ENCODE measurements at places on chromosomes 7 and 10.
A peak's percentile ranks its signal among the peaks of the same experiment; 100 is the strongest.

- DNase-seq: no peak
Measured at GRCh38 chr7:17460665-17461064, 162.2 kb downstream of the AHR start.

- no peak for DNase-seq
Measured at GRCh38 chr7:127154101-127154500, 98.6 kb downstream of the GRM8 start.

GRCh38 chr10:23538968-23539367 is 100.1 kb downstream of the OTUD1 start:
- no peak for DNase-seq

GRCh38 chr10:96764425-96765060 is 44.2 kb upstream of the PIK3AP1 start:
- no peak for DNase-seq

GRCh38 chr7:132472463-132473120 is 103.7 kb downstream of the PLXNA4 start:
- DNase-seq: peak; percentile 8

DNA sequence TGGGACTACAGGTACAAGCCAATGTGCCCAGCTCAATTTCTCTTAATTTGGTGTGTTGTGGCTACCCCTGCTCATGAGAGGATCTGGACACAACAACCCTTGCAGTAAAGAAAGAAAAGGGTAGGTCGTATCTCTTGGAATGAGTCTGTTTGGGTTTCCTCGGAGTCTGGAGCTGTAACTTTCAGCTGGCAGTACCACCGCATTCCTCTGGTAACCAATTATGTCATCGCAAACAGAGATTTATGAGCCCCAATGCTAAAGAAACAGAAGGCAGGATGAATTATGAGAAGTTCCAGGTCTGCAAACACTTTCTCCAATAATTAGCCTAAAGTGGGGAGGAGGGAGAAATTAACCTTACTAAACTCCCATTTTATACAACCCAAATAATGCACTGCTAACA is 186.6 kb upstream of the NRP1 start:
- no peak for DNase-seq

GRCh38 chr7:50710441-50711154 is 72.1 kb downstream of the GRB10 start:
- no peak for DNase-seq

GRCh38 chr10:125772112-125772863 is 3.3 kb downstream of the MMP21 start:
- DNase-seq: no peak

GRCh38 chr7:106177738-106178592 is 65.9 kb upstream of the SYPL1 start:
- DNase-seq: no peak

- DNase-seq: no peak
Measured at GRCh38 chr7:45416846-45417245, 157.3 kb upstream of the ADCY1 start.

DNA sequence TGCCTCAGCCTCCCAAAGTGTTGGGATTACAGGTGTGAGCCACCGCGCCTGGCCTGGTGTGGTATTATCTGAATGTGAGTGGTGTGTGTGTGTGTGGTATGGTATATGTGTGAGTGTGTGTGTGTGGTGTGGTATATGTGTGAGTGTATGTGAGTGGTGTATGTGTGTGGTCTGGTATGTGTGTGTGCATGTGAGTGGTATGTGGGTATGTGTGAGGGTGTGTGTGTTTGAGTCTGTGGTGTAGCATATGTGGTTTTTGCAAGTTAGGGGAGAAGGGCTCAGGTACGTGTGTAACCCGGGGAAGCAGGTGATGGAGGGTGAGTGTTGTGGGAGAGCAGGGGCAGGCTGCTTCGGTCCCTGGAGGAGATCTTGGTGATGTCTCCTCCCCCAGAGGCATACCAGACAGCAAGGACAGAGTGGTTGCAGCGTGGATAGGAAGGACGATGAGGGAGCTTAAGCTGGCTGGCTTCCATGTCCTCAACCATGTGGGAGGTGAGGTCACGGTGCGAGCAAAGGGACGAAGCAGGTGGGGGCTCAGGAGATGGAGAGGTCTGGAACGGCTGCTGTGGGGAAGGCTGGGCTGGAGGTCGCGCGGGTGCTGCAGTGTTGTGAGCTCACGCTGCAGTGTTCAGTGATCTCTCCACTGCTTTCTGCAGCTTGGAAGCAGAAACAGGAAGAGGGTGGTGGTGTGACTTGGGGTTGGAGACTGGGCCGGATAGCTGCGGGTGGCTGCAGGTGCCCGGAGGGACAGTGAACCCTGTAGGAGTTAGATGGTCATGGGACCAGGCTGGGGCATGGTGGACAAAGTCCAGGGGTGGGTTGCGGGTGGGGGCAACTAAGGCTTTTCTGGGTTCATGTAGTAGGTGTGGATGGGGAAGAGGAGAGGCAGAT is 5.0 kb downstream of the ZYX start:
- DNase-seq: no peak

- DNase-seq: no peak
Measured at GRCh38 chr7:28957064-28957750, 923 bp downstream of the TRIL start.

DNA sequence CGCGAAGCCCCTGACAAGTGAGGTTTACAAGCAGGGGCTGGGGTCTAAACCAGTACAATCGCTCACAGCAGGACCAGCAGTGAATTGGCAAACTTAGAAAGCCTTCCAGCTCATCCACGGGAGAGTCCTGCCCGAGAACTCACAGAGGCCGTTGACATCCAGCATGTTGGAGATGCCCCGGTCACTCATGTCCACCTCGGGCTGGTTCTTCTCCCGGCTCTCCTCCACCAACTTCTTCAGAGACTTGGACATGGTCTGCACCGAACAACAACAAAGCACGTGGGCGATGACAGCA is 447 bp downstream of the RSU1 start:
- DNase-seq: no peak

- DNase-seq: no peak
Measured at GRCh38 chr10:11153766-11154165, 136.1 kb downstream of the CELF2 start.

- no peak for DNase-seq
Measured at GRCh38 chr7:124059375-124059774, 26.5 kb upstream of the TMEM229A start.

GRCh38 chr7:131300078-131300477 is 27.6 kb upstream of the MKLN1 start:
- no peak for DNase-seq

DNA sequence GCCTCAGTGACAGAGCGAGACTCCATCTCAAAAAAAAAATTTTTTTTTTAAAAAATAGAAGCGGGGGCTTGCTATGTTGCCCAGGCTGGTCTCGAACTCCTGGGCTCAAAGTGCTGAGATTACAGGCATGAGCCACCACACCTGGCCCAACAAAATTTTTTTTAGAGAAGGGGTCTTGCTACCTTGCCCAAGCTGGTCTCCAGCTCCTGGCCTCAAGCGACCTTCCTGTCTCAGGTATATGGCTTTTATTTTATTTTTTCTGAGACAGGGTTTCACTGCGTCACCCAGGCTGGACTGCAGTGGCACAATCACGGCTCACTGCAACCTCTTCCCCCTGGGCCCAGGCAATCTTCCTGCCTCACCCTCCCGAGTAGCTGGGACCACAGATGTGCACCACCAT is 1.6 kb upstream of the ABHD11 start:
- DNase-seq: no peak

DNA sequence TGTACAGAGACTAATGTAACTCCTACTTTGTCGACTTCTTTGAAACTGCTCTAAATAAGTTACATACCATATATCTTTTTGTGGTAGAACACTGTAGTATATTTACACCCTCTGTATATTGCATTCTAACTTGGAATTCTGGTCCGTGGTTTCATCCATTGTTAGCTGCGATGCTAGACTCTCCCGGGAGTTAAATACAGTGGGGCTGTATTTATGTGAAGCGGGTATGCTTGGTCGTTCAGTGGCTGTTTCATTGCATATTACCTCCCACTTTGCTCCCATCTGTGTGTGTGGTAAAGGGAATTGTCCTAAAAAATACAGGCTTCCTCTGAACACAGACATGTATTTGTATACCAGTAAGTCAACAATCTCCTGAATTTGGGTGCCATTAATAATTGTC is 231.1 kb downstream of the SLC25A13 start:
- no peak for DNase-seq

DNA sequence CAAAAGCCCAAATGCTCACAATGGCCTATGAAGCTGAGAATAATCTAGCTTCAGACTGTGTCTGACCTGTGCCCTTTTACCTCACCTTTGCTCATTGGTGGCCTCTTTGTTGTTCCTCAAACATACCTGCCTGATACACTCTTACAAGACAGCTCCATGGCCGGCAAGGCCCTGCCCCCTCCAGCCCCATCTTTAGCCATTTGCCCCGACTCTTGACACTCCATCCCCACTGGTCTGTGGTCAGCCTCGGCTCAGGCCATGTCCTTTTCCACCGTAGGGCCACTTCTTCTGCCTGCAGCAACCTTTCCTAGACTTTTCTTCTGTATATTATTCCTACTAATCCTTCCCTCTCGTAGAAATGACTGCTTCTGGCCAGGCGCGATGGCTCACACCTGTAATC is 265.2 kb downstream of the RPS24 start:
- DNase-seq: no peak

- no peak for DNase-seq
Measured at GRCh38 chr7:106864298-106865081, 592 bp upstream of the PIK3CG start.

- DNase-seq: peak; percentile 58
Measured at GRCh38 chr7:7157887-7158271, 24.5 kb upstream of the C1GALT1 start.

GRCh38 chr10:22630234-22631174 is 83.9 kb downstream of the PIP4K2A start:
- peak; percentile 68 for DNase-seq

DNA sequence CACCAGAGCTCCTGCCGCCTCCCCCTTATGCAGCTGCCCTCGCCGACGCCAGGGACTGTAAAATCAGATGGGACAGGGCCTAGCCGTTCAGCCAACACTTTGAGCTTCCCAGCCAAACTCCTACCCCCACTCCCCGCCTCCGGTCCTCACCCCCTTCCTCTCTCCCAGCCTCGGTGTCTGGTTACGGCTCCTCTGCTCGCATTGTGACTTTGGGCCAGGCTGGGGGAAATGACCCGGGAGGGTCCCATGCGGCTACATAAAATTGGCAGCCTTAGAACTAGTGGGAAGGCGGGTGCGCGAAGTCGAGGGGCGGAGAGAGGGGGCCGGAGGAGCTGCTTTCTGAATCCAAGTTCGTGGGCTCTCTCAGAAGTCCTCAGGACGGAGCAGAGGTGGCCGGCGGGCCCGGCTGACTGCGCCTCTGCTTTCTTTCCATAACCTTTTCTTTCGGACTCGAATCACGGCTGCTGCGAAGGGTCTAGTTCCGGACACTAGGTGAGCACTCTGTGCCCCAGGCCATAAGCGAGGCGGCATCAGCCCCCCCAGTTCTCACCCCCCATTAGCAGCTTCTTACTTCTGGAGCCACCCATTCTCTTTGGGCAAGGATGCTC is at the start of gene KAZALD1:
Gene KAZALD1, plus strand, starts transcription at position 366 of the 608 bp plus-strand sequence. CDS start 604 bp downstream, outside the sequence.
- no peak for DNase-seq

DNA sequence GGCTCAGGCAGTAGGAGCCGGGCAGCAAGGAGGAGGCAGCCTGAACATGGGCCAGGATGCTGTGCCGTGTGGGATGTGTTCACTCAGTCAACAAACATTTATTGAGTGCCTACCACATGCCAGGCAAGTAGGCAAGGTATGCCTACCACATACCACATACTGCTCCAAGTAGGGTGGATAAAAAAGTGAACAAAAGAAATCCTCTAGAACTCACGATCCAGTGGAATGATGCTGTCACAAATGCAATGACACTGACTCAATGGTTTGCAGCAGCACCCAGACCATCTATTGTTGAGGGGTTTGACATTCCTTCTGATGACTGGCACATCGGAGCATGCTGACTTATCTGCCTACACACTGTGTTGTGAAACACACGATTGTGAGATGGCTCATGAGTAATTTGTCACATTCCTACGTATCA is 413.5 kb downstream of the NRG3 start:
- no peak for DNase-seq

GRCh38 chr7:94176694-94177200 is 172.6 kb upstream of the BET1 start:
- no peak for DNase-seq

- peak; percentile 77 for DNase-seq
Measured at GRCh38 chr7:27560706-27561235, 101.9 kb downstream of the HIBADH start.

- no peak for DNase-seq
Measured at GRCh38 chr7:130752424-130752823, 18.4 kb upstream of the KLF14 start.

DNA sequence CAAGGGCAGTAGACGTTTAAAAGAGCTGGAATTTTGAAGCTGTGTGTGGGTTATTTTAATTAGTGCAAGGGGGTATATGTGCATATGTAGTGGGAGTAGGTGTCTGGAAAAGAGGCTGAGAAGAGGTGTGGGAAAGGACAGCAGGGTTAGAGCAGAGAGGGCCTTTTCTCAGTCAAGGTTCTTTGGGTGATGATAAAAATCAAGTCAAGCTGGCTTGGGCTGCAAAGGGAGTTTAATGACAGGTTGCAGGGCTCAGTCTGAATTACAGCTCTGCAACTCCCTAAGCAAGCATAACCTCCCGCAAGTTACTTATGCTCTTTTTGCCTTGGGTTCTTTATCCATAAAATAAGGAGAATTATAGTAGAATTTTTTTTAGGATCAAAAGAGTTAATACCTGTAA is 83.5 kb downstream of the RELN start:
- no peak for DNase-seq

DNA sequence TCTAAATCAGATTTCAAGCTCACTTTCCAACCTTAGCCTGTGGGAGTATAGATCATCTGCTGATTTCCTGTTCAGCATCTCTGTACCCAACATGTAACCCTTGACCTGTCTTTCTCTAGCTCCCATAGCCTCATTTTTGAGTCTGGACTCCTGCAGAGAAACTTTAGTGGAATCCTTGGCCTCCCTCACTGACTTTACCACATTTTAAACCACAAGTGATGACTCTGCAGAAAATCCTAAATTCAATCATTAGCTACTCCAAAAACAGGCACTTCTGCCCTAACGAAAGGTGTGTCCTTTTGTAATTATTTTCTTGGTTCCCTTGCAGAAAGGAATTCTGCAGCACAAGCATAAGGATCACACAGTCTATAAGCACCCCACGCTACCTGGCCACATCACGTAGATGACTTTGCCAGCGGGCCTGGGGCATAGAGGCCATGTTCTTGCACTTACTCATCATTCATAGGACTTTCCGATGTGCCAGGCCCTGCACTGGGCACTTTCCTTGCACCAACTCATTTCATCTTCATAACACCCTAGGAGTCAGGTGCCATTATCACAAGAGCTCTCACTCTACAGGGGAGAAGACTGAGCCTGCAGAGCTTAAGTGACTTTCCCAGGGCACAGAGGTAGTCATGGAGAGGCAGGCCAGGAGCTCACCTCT is 57.2 kb upstream of the OPALIN start:
- no peak for DNase-seq

GRCh38 chr10:91495402-91495801 is 85.3 kb downstream of the HECTD2 start:
- no peak for DNase-seq

GRCh38 chr7:127256041-127256725 is 3.4 kb upstream of the GRM8 start:
- peak; percentile 81 for DNase-seq

DNA sequence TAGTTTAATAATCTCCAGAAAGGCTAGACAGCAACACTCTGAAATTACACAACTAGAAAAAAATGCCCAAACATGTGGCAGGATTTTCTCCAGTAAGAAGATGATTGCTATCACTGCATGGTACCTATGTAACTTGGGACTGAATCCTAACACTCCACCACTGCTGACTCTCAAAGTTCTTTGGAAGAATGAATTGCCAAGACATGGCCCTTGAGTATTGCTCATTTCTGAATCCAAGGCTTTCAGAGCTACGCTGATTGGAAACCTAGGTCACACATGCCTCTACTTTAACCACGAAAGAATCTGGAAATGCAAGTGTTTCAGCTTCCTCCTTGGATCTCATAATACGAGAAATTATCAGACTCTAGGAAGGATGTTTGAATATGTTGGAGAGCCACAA is 167.5 kb upstream of the CELF2 start:
- peak; percentile 17 for DNase-seq

Data from bronchial epithelial cell (primary cell).